Left ventricle myocardium inferior (tissue), 1 donor: ENCODE measurements at places on chromosomes 7 and 10. TPM values are rescaled to one million over a fixed set of nuclear protein-coding genes. Genes with fewer than 3 reads are reported as not detected.
A peak's percentile ranks its signal among the peaks of the same experiment; 100 is the strongest.

DNA sequence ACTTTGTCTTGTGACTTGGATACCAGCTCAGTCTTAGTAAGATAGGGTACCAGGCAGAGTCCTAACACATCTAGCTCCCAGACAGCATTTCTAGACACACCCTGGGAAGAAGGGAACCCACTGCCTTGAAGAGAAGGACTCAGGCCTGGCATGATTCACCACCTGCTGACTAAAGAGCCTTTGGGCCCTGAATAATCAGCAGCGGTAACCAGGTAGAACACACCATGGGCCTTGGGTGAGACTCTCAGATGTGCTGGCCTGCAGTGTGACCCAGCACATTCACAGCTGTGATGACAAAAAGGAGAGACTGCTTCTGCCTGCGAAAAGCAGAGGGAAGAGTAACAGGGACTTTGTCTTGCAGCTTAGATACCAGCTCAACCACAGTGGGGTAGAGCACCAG, 10.4 kb upstream of the TNKS2 start:
- no peak for DNase-seq
- H3K4me3 ChIP-seq: no peak overlapping the region
- no peaks in the 10 kb centered on the region for H3K27me3 ChIP-seq
- no peaks in the 10 kb centered on the region for H3K36me3 ChIP-seq
- H3K4me1 ChIP-seq: no peaks in the 10 kb centered on the region
- no peak overlapping the region for H3K27ac ChIP-seq

DNA sequence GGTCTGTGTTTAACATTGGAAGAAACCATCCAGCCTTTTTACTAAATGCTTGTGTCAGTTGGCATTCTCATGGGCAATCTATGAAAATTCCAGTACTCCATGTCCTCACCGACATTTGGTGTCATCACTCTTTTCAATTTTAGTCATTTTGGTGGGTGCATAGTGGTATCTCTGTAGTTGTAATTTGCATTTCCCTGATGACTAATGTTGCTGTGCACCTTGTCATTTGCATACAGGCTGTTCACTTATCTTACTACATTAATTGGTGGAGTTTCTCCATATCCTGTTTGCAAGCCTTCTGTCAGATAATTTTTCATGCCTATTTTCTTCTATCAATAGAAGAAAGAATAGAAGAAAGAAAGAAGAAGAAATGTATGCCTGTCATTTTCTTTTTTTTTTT, 73.7 kb downstream of the PLPP4 start:
- no peaks in the 10 kb centered on the region for H3K4me1 ChIP-seq
- no peaks in the 10 kb centered on the region for H3K27me3 ChIP-seq
- no peak overlapping the region for H3K4me3 ChIP-seq
- no peaks in the 10 kb centered on the region for H3K36me3 ChIP-seq

DNA sequence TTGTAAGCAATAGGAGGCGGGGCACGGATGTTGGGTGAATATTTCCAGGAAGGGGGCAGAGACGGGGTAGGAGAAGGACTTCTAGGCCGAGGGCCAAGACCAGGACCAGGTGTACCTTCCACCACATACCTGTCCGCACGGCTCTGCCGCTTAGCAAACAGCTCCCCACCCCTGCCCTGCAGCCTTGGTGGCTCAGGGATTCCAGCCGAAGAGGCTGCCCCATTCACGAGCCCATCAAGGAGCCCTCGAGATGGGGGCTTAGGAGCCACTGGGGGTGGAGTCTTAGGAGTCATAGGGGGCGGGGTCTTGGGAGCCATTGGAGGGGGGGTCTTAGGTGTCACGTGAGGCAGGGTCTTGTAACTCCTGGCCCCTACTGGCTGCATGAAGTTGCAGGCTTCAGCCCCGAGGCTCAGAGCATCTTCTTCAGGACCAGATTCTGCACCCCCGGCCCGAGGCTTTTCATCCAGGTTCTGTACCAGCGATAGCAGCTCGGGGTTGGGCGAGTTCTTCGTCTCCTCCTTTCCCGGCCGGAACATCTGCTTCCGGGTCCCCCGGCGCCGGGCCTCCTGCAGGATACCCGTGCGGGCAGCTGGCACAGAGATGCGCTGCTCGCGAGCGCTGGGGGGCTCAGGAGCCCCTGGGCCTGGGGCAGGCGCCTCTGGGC, 6.1 kb upstream of the MYOZ1 start:
- peak overlapping the region; percentile 94 for H3K27ac ChIP-seq
- peak; percentile 64 for DNase-seq
- no peaks in the 10 kb centered on the region for H3K27me3 ChIP-seq
- H3K4me3 ChIP-seq: peak overlapping the region; percentile 76

- DNase-seq: no peak
- H3K4me3 ChIP-seq: no peak overlapping the region
- no peaks in the 10 kb centered on the region for H3K36me3 ChIP-seq
Measured at GRCh38 chr10:23412223-23412622, 26.7 kb upstream of the OTUD1 start.

GRCh38 chr7:89029864-89030263, 234.3 kb upstream of the TEX47 start:
- no peaks in the 10 kb centered on the region for H3K4me1 ChIP-seq
- H3K4me3 ChIP-seq: no peak overlapping the region
- no peaks in the 10 kb centered on the region for H3K27me3 ChIP-seq

DNA sequence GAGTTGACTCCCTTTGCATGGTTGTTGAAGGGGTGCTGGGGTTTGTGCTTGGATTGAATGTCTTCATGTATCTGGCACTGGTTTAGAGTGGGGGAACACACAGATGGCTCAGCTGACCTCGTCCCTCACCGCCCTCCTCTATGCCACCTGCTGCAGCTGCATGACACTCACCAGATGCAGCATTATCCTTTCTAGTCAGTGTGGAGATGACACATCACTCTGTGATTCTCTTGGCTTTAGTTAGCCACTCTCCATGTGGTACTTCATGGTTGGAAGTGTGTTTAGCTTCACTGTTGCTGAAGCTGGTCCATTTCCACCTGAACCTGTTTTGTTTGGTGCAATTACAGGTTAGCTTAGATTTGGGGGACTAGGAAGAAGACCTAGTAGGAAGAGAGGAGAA, 56.3 kb upstream of the BMPER start:
- no peak for DNase-seq
- no peak overlapping the region for H3K4me3 ChIP-seq
- no peak overlapping the region for H3K27ac ChIP-seq
- H3K27me3 ChIP-seq: peaks cover 22% of the 10 kb centered on the region
- H3K4me1 ChIP-seq: no peaks in the 10 kb centered on the region
- no peaks in the 10 kb centered on the region for H3K36me3 ChIP-seq

DNA sequence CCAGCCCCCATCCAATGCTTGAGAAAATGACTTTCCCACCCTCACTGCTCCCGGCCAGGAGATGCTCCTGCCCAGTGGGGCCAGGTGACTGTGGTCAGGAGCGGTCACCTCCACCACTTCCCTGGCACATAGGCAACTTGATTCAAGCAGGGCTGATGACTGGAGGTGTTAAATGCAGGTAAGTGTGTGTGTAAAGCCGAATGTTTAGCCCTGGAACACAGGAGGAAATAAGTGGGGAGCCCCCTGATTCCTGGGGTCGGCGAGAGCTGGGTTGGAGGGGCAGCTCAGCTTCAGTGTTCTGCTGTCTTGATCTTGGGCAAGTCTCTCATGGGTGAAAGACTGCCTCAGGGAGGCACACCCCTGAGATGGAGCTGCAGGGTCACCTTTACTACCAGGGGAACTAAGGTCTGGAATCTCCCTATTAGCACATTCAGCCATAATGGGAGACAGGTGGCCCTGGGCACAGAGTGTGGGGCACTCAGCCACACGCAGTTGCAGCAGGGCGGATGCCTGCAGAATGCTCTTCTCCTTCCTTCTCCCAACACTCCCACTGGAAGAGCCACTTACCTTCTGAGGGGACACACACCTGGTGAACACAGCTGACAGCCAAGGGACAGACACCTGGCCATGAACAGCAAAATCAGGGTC, 124.1 kb downstream of the PTPN20 start:
- no peaks in the 10 kb centered on the region for H3K36me3 ChIP-seq
- no peak for DNase-seq
- H3K27ac ChIP-seq: no peak overlapping the region

- peaks cover 48% of the 10 kb centered on the region for H3K4me1 ChIP-seq
- no peaks in the 10 kb centered on the region for H3K27me3 ChIP-seq
- no peak for DNase-seq
- no peak overlapping the region for H3K4me3 ChIP-seq
- peak overlapping the region; percentile 67 for H3K27ac ChIP-seq
Measured at GRCh38 chr10:110860576-110861241, 11.0 kb upstream of the PDCD4 start.

GRCh38 chr7:105776068-105776790, 100.2 kb downstream of the ATXN7L1 start:
- no peaks in the 10 kb centered on the region for H3K27me3 ChIP-seq
- H3K36me3 ChIP-seq: no peaks in the 10 kb centered on the region
- peaks cover 23% of the 10 kb centered on the region for H3K4me1 ChIP-seq
- DNase-seq: no peak

DNA sequence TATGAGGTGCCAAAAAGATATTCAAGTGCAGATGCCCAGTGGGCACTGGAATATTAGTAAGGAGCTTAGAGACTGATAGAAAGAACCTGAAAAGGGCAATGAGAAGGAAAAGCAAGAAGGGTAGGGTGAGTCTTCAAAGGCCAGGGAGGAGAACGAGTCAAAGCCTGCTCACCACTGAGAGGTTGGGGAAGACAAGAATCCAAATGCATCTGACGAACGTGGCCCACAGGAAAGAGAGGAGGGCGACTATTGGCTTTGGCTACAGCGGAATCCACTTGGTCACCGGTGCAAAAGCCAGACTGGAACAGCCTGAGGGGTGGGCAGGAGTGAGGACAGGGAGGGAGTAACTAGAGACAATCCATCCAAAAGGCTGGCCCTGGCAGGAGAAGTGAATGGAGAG, 216.7 kb upstream of the KLF14 start:
- H3K4me3 ChIP-seq: no peak overlapping the region
- no peaks in the 10 kb centered on the region for H3K27me3 ChIP-seq
- peaks cover 61% of the 10 kb centered on the region for H3K4me1 ChIP-seq
- DNase-seq: no peak
- H3K36me3 ChIP-seq: peaks cover 16% of the 10 kb centered on the region
- H3K27ac ChIP-seq: no peak overlapping the region

- peaks cover 43% of the 10 kb centered on the region for H3K27me3 ChIP-seq
- H3K27ac ChIP-seq: no peak overlapping the region
- no peaks in the 10 kb centered on the region for H3K4me1 ChIP-seq
- no peak for DNase-seq
Measured at GRCh38 chr10:77537071-77537470, 100.5 kb downstream of the KCNMA1 start.

GRCh38 chr7:107643407-107643806, 17.2 kb upstream of the SLC26A4 start:
- DNase-seq: no peak
- H3K36me3 ChIP-seq: no peaks in the 10 kb centered on the region
- H3K4me3 ChIP-seq: no peak overlapping the region
- peaks cover 8% of the 10 kb centered on the region for H3K4me1 ChIP-seq
- H3K27me3 ChIP-seq: no peaks in the 10 kb centered on the region

DNA sequence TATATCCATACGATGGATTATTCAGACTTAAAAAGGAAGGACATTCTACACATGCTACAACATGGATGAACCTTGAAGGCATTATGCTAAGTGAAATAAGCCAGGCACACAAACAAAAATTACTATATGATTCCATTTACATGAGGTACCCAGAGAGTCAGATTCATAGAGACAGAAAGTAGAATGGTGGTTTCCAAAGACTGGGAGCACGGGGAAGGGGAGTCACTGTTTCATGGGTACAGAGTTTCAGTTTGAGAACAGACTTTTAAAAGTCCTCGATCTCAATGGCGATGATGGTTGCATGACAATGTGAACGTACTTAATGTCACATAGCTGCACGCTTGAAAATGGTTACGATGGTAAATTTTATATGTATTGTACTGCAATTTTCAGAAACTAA, 39.3 kb downstream of the NUDCD3 start:
- H3K27me3 ChIP-seq: no peaks in the 10 kb centered on the region
- no peak for DNase-seq
- no peak overlapping the region for H3K27ac ChIP-seq
- H3K4me1 ChIP-seq: peaks cover 58% of the 10 kb centered on the region
- H3K36me3 ChIP-seq: no peaks in the 10 kb centered on the region

GRCh38 chr10:99540306-99540656, 7.5 kb downstream of the NKX2-3 start:
- H3K4me1 ChIP-seq: peaks cover 34% of the 10 kb centered on the region
- H3K36me3 ChIP-seq: no peaks in the 10 kb centered on the region
- H3K27ac ChIP-seq: no peak overlapping the region
- peak overlapping the region; percentile 41 for H3K4me3 ChIP-seq

GRCh38 chr7:10815546-10815945, 158.1 kb upstream of the PHF14 start:
- no peak for DNase-seq
- H3K4me1 ChIP-seq: no peaks in the 10 kb centered on the region
- H3K4me3 ChIP-seq: no peak overlapping the region
- H3K27me3 ChIP-seq: no peaks in the 10 kb centered on the region
- no peaks in the 10 kb centered on the region for H3K36me3 ChIP-seq

GRCh38 chr7:134823400-134823799, 44.0 kb downstream of the CALD1 start:
- peaks cover 12% of the 10 kb centered on the region for H3K36me3 ChIP-seq
- no peak for DNase-seq
- H3K4me1 ChIP-seq: peaks cover 72% of the 10 kb centered on the region
- H3K4me3 ChIP-seq: no peak overlapping the region
- peak overlapping the region; percentile 78 for H3K27ac ChIP-seq

- no peaks in the 10 kb centered on the region for H3K36me3 ChIP-seq
- H3K27me3 ChIP-seq: no peaks in the 10 kb centered on the region
- H3K4me3 ChIP-seq: peak overlapping the region; percentile 20
- peaks cover 7% of the 10 kb centered on the region for H3K4me1 ChIP-seq
Measured at GRCh38 chr10:133388973-133389818, 4.8 kb upstream of the MTG1 start.

DNA sequence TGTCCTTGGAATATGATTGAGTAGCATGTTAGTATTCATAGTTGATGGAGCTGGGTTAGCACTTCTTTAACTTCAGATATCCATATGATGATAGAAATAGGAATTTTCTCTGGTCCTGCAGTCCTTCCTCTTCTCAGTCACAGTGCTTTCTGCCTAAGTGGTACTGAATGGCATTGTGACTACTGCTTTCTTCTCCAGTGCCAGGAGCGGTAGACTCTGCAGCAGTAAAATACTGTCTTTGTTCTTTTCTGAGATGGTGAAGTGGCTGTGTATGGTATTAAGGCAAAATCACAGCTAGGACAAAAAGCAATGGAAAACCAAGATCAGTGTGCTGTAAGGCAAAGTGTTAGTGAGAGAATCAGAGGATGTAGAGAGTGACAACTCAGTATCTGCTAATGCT, 46.6 kb downstream of the C1GALT1 start:
- H3K4me1 ChIP-seq: peaks cover 5% of the 10 kb centered on the region
- H3K27me3 ChIP-seq: no peaks in the 10 kb centered on the region
- H3K36me3 ChIP-seq: no peaks in the 10 kb centered on the region
- DNase-seq: no peak

Gene PLEKHS1
- total RNA-seq: not detected

Gene FAM25C
- not detected for total RNA-seq

Gene GOLGA7B
- 0.60 TPM for total RNA-seq

Gene AZGP1
- 85.5 TPM for total RNA-seq

Gene ELFN1
- total RNA-seq: 10.5 TPM

Gene TRIL
- 1.9 TPM for total RNA-seq

Gene TMEM184A
- total RNA-seq: 0.36 TPM

Gene MKRN1
- total RNA-seq: 90.0 TPM

Gene OR9A2
- not detected for total RNA-seq

Gene GAD2
- total RNA-seq: not detected

Gene FBXO24
- 0.25 TPM for total RNA-seq

Gene CALY
- total RNA-seq: not detected
